Esophagus muscularis mucosa (tissue), 4 donors: ENCODE measurements at places on chromosomes 13 and 19. TPM values are rescaled to one million over a fixed set of nuclear protein-coding genes. Genes with fewer than 3 reads are reported as not detected.

DNA sequence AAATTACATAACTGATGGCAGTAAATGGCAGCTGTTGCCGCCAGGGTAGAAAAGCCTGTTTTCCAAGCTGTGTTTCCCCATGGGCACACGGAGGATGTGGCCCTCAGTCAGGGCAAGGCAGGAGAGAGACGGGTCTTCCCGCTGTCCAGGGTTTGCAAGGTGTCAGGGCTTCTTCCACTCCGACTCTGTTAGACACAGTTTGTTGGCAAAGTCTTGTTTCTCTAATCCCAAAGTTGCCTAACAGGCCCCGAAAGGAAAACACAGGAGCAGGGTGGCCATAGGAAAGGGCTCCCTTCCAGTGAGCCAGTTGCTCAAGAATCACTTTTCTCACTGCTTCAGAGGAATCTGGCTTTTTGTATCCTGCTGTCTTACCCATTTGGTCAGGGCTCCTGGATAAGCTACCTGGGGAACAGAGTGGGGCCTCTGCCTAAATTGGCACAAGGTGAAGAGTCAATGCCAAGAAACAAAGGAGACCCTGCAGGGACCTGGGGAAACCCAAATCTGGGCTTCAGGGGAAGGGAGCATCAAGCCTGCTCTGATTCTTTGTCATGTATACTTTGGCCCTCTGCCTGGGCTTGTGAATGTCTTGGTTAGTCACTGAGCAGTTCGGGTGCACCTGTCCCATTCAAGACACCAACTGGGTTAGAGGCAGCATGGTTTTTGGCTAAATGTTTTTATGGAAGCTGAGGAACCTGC, 29.0 kb upstream of the CXCL17 start:
- no peaks in the 10 kb centered on the region for H3K36me3 ChIP-seq
- peaks cover 7% of the 10 kb centered on the region for H3K4me1 ChIP-seq
- no peaks in the 10 kb centered on the region for H3K27me3 ChIP-seq
- DNase-seq = no peak
- H3K27ac ChIP-seq = no peak overlapping the region

DNA sequence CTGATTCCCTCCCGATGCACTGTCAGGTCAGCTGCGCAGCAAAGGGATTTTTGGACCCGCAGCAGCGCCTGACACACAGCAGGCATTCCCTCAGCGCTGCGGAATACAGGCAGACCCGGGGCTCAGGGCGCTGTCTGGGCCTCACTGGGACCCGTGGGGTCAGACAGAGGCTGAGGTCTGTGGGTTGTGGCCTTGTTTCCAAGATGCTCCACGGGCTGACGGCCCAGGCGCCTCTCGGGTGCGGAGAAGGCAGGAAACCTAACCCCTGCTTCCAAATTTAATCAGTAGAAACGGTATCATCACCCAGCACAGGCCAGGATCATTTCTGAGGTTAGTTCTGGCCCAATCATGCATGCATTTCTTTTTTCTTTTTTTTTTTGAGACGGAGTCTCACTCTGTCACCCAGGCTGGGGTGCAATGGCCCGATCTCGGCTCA, 686 bp upstream of the RNF126 start:
- H3K36me3 ChIP-seq = peaks cover 1% of the 10 kb centered on the region
- H3K27ac ChIP-seq = peak overlapping the region; percentile 96
- peak overlapping the region; percentile 100 for H3K4me3 ChIP-seq
- H3K27me3 ChIP-seq = no peaks in the 10 kb centered on the region
- no peak for DNase-seq
- H3K4me1 ChIP-seq = peaks cover 57% of the 10 kb centered on the region

KLC3 gene
- not detected for total RNA-seq

- no peaks in the 10 kb centered on the region for H3K27me3 ChIP-seq
- no peak overlapping the region for H3K27ac ChIP-seq
- no peak for DNase-seq
- H3K4me3 ChIP-seq = no peak overlapping the region
Observed at GRCh38 chr13:29369060-29369743, 226.3 kb downstream of the SLC7A1 start.

INSL3 gene
- not detected for total RNA-seq

- no peak for DNase-seq
- H3K4me1 ChIP-seq = no peaks in the 10 kb centered on the region
- H3K27ac ChIP-seq = no peak overlapping the region
- H3K4me3 ChIP-seq = no peak overlapping the region
- H3K27me3 ChIP-seq = no peaks in the 10 kb centered on the region
Observed at GRCh38 chr13:27504868-27505194, 54.5 kb upstream of the MTIF3 start.

ZNF492 gene
- 0.17 TPM for total RNA-seq

GRCh38 chr19:10835089-10835753, 791 bp downstream of the TMED1 start:
- H3K4me1 ChIP-seq = peaks cover 15% of the 10 kb centered on the region
- peaks cover 12% of the 10 kb centered on the region for H3K36me3 ChIP-seq
- H3K27ac ChIP-seq = peak overlapping the region; percentile 94
- DNase-seq = no peak
- H3K4me3 ChIP-seq = peak overlapping the region; percentile 80
- no peaks in the 10 kb centered on the region for H3K27me3 ChIP-seq

- no peak for DNase-seq
- no peaks in the 10 kb centered on the region for H3K4me1 ChIP-seq
- H3K4me3 ChIP-seq = no peak overlapping the region
Observed at GRCh38 chr13:50766013-50766412, 77.5 kb downstream of the DLEU7 start.

DNA sequence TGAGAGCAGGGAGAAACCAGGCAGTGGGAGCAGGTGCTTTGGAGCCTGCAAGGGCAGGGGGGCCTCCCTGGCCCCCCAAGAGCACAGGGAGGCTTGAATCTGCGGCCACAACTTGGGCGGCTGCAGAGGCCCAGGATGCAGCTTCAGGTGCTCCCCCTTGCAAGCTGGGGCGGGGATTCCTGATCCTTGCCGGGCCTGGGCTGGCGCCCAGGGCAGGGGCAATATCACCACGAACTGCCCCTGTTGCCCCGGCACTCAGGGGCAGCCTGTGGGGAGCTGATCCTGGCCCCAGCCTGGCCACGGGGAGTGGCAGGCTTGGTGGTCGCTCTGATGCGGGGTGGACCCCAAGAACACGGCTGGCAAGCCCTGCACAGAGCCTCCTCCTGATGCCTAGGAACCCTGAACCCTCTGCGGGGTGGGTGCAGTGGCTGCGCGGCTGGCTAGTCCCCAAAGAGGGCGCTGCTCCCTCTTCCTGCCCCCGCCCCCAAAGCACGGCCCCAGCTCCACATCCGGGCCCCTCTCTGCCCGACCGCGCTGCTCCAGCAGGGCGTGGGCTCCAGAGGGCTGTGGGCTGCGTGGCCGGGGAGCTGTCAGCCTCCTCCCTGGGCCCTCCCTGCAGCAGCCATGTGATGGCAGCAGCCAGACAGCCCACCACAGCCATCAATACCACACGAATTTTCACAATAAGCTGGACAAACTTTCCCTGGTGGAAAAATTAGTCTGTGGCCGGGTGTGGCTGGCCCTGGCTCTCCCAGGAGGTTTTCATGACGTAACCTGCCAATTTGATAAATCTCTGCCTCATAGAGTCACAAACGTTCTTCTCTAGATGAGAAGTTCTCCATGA, 21.0 kb downstream of the TNFSF9 start:
- H3K27me3 ChIP-seq = no peaks in the 10 kb centered on the region
- H3K36me3 ChIP-seq = no peaks in the 10 kb centered on the region
- no peak for DNase-seq
- no peak overlapping the region for H3K27ac ChIP-seq
- H3K4me1 ChIP-seq = no peaks in the 10 kb centered on the region

GRCh38 chr13:113722921-113723320, 36.1 kb upstream of the TMEM255B start:
- H3K36me3 ChIP-seq = no peaks in the 10 kb centered on the region
- H3K27me3 ChIP-seq = no peaks in the 10 kb centered on the region
- H3K4me1 ChIP-seq = peaks cover 6% of the 10 kb centered on the region
- H3K4me3 ChIP-seq = no peak overlapping the region
- no peak overlapping the region for H3K27ac ChIP-seq

DNA sequence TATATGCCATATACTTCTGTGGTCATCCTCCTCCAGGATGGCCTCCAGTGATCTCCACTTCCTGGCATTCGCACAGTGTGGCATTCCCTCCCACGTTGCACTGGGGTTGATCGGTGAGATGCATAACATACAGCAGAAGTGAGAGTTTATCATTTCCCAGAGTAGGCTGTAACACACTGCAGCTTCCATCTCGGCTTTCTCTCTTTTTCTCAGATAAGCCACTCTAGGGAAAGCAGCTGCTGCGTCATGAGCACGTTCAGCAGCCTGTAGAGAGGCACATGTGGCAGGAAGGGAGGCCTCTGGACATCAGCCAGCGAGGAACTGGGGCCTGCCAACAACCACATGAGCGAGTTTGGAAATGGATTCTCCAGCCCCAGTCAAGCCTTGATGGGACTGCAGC, 807.1 kb downstream of the DIAPH3 start:
- H3K4me3 ChIP-seq = no peak overlapping the region
- no peak overlapping the region for H3K27ac ChIP-seq
- H3K4me1 ChIP-seq = no peaks in the 10 kb centered on the region
- no peaks in the 10 kb centered on the region for H3K36me3 ChIP-seq

- no peak overlapping the region for H3K4me3 ChIP-seq
- no peaks in the 10 kb centered on the region for H3K36me3 ChIP-seq
- H3K27me3 ChIP-seq = no peaks in the 10 kb centered on the region
- no peaks in the 10 kb centered on the region for H3K4me1 ChIP-seq
- H3K27ac ChIP-seq = no peak overlapping the region
Observed at GRCh38 chr13:107301724-107302374, 733.9 kb upstream of the ARGLU1 start.

GRCh38 chr19:49474542-49474924, 518 bp downstream of the FLT3LG start:
- H3K4me3 ChIP-seq = peak overlapping the region; percentile 68
- peak overlapping the region; percentile 82 for H3K27ac ChIP-seq
- no peaks in the 10 kb centered on the region for H3K27me3 ChIP-seq
- H3K4me1 ChIP-seq = peaks cover 44% of the 10 kb centered on the region
- DNase-seq = no peak
- no peaks in the 10 kb centered on the region for H3K36me3 ChIP-seq

- no peak overlapping the region for H3K4me3 ChIP-seq
- H3K27me3 ChIP-seq = no peaks in the 10 kb centered on the region
- peak; percentile 64 for DNase-seq
- no peak overlapping the region for H3K27ac ChIP-seq
Observed at GRCh38 chr19:27657271-27658051, 1555.5 kb downstream of the UQCRFS1 start.

GRCh38 chr19:17448131-17448967, at the start of gene TMEM221:
Gene TMEM221, minus strand, starts transcription at chr19:17448668. Its CDS starts 206 bp downstream, at chr19:17448462.
- peak within 1 kb of the TSS; percentile 51 for H3K4me3 ChIP-seq
- DNase-seq = no peak
- H3K27ac ChIP-seq = no peak within 1 kb of the TSS
- H3K27me3 ChIP-seq = no peaks in the 10 kb centered on the region
- H3K4me1 ChIP-seq = peaks cover 15% of the 10 kb centered on the region

KLK15 gene
- total RNA-seq = not detected

DNA sequence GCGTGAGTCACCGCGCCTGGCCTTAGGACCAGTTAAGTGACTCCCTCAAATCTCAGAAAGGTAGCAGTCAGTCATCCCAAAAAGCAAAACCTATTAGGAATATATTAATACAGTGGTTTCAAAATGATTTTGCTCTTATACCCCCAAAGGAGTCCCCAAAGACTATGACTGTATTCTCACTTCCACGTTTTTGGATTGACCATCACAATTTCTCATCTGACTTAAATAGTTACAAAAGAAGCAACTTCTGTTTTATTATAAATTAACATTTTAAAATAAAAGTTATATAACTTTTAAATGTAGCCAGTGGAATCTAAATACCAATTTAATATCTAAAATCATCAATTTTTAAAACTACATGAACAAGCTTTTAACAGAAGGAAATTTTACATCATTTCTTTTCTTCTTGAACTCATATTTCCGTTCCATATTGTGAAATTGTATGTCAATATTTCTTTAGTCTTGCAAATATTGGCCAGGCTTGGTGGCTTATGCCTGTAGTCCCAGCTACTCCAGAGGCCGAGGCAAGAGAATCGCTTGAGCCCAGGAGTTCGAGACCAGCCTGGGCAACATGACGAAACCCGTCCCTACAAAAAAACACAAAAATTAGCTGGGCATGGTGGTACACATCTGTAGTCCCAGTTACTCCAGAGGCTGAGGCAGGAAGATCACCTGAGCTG, 1.5 kb upstream of the SPART start:
- no peaks in the 10 kb centered on the region for H3K36me3 ChIP-seq
- H3K4me3 ChIP-seq = no peak overlapping the region
- DNase-seq = no peak
- H3K4me1 ChIP-seq = peaks cover 27% of the 10 kb centered on the region
- no peak overlapping the region for H3K27ac ChIP-seq

DNA sequence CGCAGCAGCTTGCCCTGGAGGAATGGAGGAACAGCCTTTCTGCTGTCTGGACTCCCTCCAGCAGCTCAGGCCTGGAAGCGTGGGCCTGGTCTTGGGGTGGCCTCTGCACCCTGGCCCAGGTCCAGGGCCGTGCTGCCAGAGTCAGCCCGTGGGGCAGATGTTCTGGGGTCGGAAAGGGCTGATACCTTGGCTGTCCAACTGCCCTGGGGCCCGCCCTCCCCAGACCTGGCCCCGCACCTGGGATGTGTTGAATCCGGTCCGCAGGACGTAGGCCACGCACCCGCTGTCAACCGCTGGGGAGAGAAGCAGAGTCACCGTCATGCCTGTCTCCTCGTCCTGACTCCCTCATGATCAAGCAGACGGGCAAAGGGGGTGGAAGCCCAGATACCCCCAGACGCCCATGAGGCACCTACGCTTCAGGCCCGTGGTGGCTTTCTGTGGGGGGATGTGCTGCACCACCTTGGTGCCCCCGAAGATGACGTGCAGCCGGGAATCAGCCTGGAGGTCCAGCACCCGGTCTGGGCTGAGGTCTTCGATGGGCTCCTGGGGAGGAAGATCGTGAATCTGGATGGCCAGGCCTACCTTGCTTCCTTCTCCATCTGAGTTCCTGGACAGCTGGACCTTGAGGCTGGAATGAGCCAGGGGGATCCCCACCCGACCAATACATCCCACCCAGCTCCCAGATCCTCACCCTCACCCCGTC, 7.7 kb downstream of the ATP13A1 start:
- H3K36me3 ChIP-seq = peaks cover 93% of the 10 kb centered on the region
- no peak overlapping the region for H3K4me3 ChIP-seq
- H3K27ac ChIP-seq = no peak overlapping the region
- peaks cover 11% of the 10 kb centered on the region for H3K4me1 ChIP-seq
- no peak for DNase-seq

DNA sequence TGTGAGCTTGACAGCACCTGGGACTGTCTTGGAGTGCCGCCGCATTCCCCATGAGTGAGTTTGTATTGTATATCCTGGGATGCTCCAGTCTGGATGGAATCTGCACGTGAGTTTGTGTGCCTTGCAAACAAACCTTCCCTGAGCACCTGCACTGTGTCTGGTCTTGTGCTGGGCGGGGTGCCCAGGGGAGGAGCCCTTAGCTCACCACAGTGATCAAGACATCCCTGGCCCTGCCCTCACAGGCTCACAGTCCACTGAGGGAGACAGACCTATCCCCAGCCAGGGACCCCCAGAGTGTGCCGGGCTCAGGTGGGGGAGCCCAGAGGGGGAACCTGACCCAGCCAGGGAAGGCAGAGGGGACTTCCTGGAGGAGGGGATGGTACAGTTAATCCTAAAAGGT, 1.7 kb upstream of the BCAM start:
- H3K36me3 ChIP-seq = peaks cover 3% of the 10 kb centered on the region
- peak overlapping the region; percentile 70 for H3K27ac ChIP-seq
- H3K4me1 ChIP-seq = peaks cover 38% of the 10 kb centered on the region
- no peak for DNase-seq
- H3K27me3 ChIP-seq = no peaks in the 10 kb centered on the region
- H3K4me3 ChIP-seq = no peak overlapping the region

PRTN3 gene
- not detected for total RNA-seq

C19orf85 gene
- total RNA-seq = not detected

TEX101 gene
- total RNA-seq = not detected
